ENCODE measurements at places on chromosomes 16 and 17.

GRCh38 chr17:20063665-20064648 lies 54.8 kb downstream of the SPECC1 start:
- no peak for DNase-seq

- DNase-seq, result no peak
These were observed 7.4 kb upstream of the MT1E start for GRCh38 chr16:56618138-56618537.

DNA sequence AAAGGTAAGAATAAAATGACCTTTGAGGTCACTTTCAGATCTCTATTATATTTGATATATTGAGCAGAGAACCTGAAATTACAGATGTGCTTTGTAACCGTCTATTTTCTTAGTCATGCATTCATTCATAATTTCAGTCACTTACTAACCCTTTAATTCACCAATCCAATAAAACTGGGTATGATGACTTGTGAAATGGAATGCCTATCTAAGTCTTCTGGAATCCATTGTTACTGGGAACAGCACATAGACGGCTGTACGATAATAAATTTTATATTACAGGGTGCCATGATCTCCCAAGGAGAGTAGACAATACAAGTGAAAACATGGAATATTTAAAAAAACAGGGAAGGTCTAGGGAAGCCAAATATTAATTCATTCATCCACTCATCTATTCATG lies 22.9 kb downstream of the CDH11 start:
- no peak for DNase-seq

- no peak for DNase-seq
These were observed 121.0 kb upstream of the IRX3 start for GRCh38 chr16:54407596-54407995.

DNA sequence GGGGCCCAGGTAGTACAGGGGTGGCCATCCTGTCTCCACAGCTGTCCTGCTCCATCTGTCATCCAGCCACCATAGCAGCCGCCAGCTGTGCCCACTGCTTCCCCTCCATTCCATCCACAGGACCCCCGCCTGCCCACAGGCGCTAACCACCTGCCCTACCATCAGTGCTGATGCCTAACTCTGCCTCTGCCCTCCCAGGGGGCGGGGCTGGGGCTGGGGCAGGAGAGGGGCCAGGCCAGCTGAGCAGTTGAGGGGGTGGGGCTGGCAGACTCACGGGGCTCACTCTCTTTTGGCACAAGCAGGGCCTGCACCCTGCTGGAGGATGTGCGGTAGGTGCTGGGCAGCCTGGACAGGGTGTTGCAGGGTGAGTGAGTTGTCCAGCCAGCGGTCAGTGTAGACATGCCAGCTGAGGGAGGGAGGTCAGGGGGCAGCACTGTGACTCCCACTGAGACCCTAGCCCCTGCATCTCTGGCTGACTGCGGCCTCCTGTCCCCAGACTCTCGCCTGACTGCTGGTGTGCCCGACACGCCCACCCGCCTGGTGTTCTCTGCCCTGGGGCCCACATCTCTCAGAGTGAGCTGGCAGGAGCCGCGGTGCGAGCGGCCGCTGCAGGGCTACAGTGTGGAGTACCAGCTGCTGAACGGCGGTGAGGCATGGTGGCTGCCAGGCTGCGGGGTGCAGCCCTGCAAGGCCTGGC lies 9.6 kb downstream of the GALK1 start:
- DNase-seq, result no peak
